Fibroblast of villous mesenchyme (primary cell): ENCODE measurements at places on chromosomes 2 and 18.

- no peak for DNase-seq
These were observed 818.1 kb downstream of the SLC4A3 start for GRCh38 chr2:220445429-220446105.

DNA sequence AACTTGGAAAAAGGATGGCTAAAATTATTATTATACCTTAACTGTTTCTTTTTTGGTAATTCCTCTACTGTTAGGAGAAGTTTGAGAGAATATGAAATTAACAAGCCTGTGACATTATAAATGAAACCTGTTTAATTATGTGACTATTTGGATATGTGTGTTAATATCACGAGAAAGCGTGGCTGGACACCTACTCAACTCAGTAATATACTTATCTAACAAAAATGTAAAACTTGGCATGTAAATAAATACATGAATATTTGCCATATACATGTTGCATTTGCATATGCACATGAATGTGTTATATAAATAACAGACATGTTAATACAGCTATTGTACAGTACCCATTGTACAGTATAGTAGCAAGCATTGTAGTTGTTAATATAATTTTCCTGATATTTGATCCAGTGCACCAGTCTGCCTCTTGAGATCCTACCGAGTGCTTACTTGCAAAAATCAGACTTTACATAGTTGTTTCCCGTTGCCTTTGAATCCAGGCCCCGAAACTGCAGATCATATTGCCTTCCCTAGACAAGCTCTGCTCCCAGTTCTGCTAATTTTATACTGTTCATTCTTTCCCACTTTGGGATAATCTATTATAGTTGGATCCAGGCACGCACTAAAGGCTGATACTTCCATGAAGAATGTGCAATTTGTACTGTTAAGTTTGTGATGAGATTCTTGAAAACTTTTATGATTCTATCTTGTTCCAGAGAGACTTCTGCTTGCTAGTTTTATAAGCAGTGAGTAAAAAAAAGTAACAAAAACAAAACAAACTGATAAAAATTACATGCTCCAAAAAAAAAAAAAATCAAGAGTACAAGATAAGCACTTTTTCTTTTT, 395.6 kb downstream of the ARHGAP15 start:
- DNase-seq = peak; percentile 73

DNA sequence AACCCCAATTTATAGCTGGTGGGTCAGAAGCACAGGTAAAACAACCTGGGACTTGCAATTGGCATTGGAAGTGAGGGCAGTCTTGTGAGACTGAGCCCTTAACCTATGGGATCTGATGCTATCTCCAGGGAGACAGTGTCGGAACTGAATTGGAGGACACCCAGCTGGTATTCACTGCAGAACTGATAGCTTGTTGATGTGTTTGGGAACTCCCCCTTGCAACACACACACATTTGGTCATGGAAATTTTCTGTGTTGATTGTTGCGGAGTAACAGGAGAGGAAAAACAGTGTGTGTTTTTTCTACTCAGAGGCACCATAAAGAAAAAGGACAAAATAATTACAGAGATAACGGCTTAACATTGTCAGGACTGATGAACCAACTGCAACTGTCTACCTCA, 16.1 kb downstream of the TPGS2 start:
- peak; percentile 82 for DNase-seq

GRCh38 chr2:219552382-219553167, 8.7 kb downstream of the TMEM198 start:
- peak; percentile 81 for DNase-seq

DNA sequence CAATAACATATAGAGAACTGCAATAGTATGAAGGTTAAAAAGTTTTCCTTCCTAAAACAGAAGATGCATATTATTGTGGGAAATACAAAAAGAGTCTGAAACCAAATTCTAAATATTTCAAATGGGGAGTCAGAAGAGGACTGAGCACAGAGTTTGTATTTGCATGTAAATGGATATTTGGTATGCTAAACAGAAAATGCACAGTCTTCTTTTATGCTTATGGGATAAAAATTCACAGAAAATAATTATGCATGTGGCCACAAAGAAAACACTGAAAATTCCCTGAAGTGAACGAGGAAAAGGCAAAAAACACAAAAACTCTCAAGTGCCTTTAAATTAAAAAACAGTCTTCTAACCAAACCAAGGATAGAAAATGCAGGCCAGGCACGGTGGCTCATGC, 142.7 kb downstream of the NCKAP5 start:
- DNase-seq = no peak

DNA sequence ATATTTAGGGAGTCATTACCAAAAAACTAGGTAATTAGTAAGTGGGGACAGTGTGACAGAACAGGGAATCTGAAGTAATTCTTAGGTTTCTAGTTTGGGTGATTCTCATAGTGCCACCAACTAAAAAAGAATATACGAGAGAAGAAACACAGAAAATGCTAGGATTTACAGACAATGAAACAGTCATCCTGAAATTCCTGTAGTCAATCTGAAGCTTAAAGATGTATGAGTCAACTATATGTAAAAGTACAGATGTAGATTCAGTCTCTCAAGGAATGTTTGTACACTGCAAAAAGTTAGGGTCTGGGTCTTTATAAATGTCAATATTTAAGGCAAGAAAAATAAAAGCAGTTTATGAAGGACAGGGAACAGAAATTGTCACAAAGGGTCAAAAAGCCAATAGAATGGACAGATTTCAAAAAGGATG, 107.0 kb downstream of the STRN start:
- DNase-seq = no peak

DNA sequence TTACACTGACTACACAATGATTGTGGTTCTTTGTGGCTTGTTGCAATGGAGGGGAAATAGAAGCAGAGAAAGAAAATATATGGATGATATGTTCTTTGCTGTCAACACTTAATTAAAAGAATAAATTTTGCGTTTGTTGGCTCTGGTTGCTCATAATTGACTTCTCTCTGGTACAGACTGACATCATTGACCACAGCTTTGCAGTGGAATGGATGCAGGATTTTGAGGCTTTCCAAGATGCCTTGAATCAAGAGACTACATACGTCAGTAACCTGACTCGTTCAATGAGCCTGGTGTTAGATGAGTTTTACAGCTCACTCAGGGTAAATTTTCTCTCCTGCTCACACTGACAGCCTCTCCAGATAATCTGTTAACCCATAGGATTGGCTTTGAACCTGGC, 9.9 kb downstream of the GPN1 start:
- DNase-seq = no peak

- DNase-seq = no peak
These were observed 1.7 kb downstream of the PAX3 start for GRCh38 chr2:222296911-222297599.

- no peak for DNase-seq
These were observed 461.0 kb downstream of the DLGAP1 start for GRCh38 chr18:3993941-3994687.

DNA sequence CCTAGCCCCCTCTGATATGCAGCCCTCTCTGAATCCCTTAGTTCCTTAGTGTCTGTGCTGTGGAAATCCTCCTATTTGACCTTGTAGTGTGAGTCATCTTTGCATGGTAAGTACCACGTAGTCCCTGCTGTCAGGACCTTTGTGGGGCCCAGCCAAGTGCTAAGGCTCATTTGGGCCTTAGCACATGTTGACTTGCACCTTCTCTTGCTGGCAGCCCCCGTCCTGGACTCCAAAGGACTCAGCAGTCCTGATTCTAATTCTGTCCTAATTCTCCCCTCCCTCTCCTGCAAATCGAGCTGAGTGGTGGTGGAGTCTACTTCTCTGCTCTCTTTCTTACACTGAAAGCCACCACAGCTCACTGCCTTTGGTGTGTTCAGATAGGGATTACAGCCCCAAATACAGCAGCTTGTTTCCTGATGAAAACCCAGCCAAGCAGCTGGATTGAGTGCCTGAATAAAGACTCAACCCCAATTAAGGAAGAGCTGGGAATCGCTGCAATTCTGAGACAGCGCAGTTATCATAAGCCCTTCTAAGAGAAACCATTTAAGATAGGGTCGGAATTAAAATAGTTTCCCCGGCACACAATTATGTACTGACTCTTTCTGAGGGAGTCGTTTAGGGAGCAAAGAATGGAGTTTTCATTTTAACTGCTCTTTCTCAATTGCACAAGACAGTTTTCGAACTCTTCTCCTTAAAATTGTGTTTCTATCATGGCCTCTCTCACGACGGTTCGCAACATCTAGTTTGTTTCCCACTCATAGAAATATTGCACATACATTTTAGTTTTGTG, 215.6 kb upstream of the TNP1 start:
- peak; percentile 91 for DNase-seq

- DNase-seq = peak; percentile 21
These were observed 593.3 kb upstream of the FANCL start for GRCh38 chr2:58834404-58834803.

GRCh38 chr2:180374502-180375281, 367.6 kb upstream of the CWC22 start:
- no peak for DNase-seq

GRCh38 chr18:46562674-46563192, 94.3 kb downstream of the LOXHD1 start:
- DNase-seq = no peak

GRCh38 chr2:222364285-222364895, 60.0 kb upstream of the SGPP2 start:
- DNase-seq = peak; percentile 5

GRCh38 chr2:38485734-38486133, 108.7 kb upstream of the ATL2 start:
- no peak for DNase-seq

- DNase-seq = no peak
These were observed 21.4 kb downstream of the FTCDNL1 start for GRCh38 chr2:199829628-199830027.

DNA sequence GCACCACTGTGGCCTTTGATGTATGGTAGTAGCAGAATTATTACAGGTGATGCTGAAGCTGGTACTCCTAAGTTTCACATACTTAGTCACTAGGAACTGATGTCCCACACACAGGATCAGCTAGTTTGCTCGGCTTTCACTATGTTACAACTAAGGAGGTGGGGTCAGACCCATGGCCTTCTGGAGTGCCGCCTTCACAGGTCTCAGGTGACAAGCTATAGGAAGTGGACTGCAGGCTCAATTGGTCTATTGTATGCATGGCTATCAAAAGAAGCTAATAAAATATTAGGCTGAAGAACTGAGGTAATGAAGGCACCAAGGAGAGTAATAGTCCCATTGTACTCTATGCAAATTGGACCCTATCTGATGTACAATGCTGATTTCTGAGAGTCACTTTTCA, 170.6 kb downstream of the DLGAP1 start:
- no peak for DNase-seq

DNA sequence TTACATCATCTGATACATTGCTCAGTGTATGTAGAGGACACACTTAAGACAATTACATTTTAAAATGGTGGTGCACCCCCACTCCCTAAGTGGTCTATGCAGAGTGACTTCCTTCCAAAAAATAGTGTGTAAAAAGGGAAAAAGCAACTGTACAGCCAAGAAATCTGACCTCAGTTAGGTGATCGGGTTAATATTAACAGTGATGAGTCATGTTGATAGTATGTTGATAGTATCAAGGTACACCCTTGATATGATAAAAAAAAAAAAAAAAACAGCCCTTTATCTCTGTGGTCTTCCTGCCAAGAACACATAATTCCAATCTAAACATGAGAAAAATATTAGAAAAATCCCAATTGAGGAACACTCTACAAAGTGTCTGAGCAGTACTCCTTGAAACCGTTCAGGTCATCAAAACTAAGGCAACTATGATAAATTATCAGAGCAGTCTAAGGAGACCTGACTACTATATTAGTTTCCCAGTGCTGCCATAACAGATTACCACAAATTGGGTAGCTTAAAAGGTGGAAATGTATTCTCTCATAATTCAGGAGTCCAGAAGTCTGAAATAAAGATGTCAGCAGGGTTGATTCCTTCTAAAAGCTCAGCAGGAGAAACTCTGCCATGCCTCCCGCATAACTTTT, 171.9 kb downstream of the ARHGAP28 start:
- DNase-seq = no peak

DNA sequence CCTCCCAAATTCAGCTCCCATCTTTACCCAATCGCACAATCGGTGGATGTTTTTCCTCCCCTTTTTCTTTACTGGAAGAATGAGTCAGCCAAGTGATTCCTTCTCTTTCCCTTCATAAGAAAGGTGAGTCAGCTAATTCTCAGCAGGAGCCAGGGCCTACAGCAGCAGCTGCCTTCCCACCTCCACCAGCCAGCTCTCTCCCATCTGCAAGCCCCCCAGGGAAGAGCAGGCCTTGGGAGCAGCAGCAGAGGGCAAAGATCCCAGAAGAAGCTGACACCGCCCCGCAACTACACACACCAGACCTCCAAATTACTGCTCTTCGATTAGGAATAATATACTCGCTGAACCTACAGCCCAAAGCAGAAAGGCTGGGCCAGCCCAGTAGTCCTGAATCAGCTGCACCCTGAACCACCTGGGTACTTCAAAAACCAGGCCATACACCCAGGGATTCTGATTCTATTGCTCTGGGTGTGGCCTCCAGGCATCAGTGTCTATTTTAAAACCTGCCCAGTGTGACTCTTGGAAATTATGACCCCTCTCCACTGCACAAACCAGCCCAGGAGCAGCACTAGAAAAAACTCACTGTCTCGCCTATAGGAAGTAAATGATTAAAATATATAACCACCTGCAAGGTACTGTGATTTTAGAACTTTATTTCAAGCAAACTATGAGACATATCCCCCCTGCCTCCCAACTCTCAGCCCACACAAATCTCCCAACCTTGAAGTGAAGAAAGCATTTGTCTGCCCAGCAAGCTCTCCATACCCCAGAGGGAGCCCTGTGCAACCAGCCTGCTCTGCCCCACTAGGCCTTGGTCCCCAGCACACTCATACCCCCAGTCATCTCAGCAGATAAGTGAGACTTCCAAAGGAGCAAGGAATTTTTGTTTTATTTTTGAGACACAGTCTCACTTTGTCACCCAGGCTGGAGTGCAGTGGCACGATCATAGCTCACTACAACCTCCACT, 7.3 kb downstream of the SFXN5 start:
- DNase-seq = peak; percentile 72

- peak; percentile 71 for DNase-seq
These were observed 59.4 kb downstream of the DGKD start for GRCh38 chr2:233413559-233414272.

DNA sequence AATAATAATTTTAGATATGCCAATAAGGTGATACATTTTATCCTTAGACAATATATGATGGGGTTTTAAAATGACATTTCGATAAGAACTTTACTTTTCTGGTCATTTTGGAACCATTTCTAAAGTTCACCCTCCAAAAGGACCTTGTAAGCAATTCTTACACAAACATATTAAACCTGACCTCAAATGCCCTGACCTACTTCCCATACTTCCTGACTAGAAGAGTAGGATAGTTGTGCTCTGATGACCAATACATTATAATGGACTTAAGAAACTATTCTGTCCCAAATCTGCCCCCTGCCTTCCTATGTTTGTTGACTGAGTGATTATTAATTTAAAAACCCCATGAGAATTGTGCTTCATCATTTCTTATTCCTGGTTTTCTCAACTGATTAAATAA, 24.6 kb downstream of the GCA start:
- no peak for DNase-seq

- no peak for DNase-seq
These were observed 3.2 kb downstream of the HJURP start for GRCh38 chr2:233851169-233851568.

- DNase-seq = no peak
These were observed 73.0 kb downstream of the NCAPH start for GRCh38 chr2:96408616-96409015.
